Nephron progenitor cell (in vitro differentiated cells): ENCODE measurements at places on chromosomes 11 and 22.
A peak's percentile ranks its signal among the peaks of the same experiment; 100 is the strongest.

GRCh38 chr11:48900131-48900800, 83.4 kb downstream of the TRIM51G start:
- no peak for DNase-seq

GRCh38 chr11:120235024-120235628, 4.8 kb upstream of the POU2F3 start:
- DNase-seq = peak; percentile 78

DNA sequence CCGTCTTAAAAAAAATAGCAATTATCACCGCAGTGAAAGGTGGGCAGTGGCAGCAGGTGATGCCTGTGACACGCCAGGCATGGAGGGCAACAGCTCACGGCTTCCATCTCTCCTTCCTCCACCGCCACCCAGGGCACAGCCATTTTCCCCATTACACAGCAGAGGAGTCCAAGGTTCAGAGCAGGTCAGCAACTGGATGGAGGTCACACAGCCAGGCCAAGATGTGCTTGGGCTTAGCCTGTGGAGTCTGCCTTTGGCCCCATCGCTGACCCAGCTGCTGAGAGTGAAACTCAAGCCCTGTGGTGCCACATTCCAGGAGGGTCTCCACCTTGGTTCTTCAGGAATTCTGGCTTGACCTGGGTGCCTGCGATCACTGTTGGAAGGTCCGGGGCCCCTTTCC, 411.1 kb downstream of the SHANK2 start:
- DNase-seq = no peak

DNA sequence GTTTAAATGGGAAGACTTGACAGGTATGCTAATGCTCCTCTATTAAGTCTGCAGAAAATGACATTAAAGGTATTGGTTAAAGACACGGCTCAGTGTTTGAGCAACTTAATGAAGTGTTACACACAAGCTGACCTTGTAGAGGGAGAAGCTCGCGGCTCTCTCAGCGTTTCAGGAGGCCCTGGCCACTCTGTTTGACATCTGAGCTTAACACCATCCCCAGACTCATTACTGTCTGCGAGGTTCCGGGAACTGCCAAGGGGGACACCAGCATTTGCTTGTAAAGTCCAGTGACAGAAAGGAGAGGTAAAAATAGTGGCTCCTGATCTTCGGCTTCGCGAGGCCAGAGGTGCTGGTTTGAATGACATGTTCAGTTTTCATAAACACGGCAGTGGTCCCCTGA, 540.7 kb upstream of the CADM1 start:
- peak; percentile 51 for DNase-seq

GRCh38 chr11:45373506-45374035, 87.4 kb upstream of the SYT13 start:
- DNase-seq = no peak

GRCh38 chr11:13276832-13277767, 490 bp upstream of the BMAL1 start:
- peak; percentile 96 for DNase-seq

DNA sequence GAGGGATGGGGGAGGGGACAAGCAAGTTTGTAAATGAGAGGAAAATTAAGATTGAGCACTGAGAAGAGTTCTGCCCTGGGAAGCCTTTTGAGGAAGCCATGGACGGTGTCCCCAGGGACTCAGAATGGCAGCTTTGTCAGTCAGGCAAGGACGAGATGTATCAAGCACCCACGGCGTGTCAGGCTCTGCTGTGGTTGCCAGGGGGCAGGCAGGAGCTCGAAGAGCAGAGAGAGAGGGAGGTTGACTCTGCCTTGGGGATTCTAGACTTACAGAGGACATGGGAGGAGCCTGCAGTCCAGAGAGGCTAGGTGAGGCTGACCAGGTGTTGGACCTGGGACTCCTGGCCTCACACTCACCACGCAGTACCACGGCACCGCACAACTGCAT, 29.1 kb upstream of the SYT7 start:
- no peak for DNase-seq

GRCh38 chr11:109765709-109766311, 327.4 kb upstream of the ZC3H12C start:
- DNase-seq = no peak

DNA sequence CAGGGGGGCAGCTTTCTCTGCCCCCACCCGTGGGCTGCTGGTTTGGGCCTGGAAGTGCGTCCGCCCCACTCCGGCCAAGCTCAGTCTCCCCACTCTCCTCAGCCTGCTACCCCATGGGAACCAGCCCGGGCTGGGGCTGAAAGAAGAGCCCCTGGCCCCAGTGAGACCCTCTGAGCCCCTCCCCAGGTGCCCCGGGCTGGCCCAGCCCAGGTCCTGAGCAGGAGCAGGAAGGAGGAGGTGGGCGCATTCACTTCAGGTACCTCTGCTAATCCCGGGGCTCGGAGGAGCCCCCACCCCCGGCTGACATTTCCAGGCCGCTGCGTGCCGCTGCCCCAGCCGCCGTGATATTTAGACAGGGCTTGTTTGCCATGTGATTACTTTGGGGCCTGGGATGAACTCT, 8.7 kb upstream of the TH start:
- DNase-seq = no peak

DNA sequence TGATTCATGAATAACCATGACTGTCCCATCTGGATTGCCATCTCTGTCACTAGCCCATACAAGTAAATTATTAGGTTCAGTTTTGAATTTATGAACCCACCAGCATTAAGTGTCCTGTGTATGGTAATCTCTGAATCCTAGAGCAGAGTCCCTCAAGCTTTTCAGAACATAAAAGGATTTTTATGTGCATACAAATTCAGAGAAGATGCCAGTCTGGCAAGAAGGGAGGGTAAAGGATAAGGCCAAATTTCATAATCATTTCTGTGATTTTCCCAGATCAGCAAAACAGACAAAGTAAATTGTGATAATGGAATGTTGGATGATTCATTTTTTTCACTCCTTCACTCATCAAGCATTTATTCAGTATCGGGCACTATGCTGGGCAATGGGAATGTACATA, 371.1 kb upstream of the ARHGAP42 start:
- DNase-seq = no peak
